Fibroblast of skin of right quadriceps (primary cell): ENCODE measurements at places on chromosomes 2 and 18.

GRCh38 chr2:157488877-157489276 is 45.0 kb upstream of the CYTIP start:
- no peak for DNase-seq

GRCh38 chr2:234116010-234116409 is 65.5 kb downstream of the SPP2 start:
- no peak for DNase-seq

- DNase-seq, result no peak
These were observed 242.1 kb upstream of the TNP1 start for GRCh38 chr2:217101972-217102371.

- DNase-seq, result no peak
These were observed 207.7 kb upstream of the ZSWIM2 start for GRCh38 chr2:187056416-187057334.
